ENCODE measurements at places on chromosomes 7 and 10. TPM values are rescaled to one million over a fixed set of nuclear protein-coding genes. Genes with fewer than 3 reads are reported as not detected.

The MCM10 gene
- 5.1 TPM for total RNA-seq

The GLI3 gene
- 7.6 TPM for total RNA-seq

The ITPRIP gene
- 2.6 TPM for total RNA-seq

The KLF14 gene
- 0.98 TPM for total RNA-seq

The MAP3K8 gene
- 4.1 TPM for total RNA-seq

The NKX2-3 gene
- total RNA-seq: 0.62 TPM

The TMEM236 gene
- 0.40 TPM for total RNA-seq

The PFKFB3 gene
- 11.0 TPM for total RNA-seq

The PNLIPRP2 gene
- 0.49 TPM for total RNA-seq

The SHTN1 gene
- total RNA-seq: 3.3 TPM

The TRPV5 gene
- 0.04 TPM for total RNA-seq

The SPDYE16 gene
- 0.22 TPM for total RNA-seq

The TBC1D12 gene
- total RNA-seq: 11.4 TPM

The ZPBP gene
- total RNA-seq: not detected

The ELN gene
- total RNA-seq: 142 TPM

Data from muscle of leg (tissue), 16 donors.